Jurkat, Clone E6-1 (cell line): ENCODE measurements at places on chromosomes 1 and 21.

DNA sequence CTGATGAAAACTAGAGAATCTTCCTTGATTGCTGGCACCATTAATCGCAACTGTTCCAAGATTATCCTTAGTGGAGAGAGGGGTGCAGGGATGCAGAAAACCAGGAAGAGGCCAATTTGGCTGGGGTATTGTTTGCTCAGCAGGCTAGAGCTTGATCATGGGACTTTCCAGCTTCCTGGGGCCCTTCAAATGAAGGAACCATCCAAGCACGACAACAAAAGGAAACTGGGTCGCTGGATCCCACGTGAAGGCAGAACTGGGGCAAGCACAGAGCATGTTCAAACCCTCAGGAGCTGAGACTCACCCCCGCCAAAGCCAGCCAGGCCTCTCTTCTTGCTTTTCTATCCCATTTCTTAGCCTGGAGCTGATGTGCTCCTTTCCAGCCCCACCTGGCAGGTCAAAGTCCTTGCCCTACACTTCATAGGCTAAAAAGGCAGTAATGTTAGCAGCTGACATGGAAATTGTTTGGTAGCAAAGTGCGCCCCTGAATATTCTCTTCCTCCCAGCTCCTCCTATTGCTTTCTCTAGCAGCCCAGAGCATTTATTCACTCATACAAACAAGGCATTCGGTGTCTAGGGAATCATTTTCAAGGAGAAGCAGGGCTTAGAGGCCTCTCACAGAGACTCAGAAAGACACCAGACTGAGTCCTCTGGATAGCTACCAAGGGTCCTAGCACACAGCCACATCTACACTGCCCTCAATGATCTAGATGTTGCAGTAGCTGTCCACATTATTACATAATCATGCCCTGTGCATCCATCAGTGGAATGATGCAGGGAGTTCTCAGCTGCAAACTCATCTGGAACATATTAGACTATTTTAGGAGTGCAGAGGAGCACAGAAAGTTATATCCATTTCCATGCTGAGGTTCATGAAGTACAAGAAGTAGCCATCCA lies 11.5 kb downstream of the KCNA2 start:
- no peak for DNase-seq

GRCh38 chr1:50633465-50633864 lies 210.2 kb upstream of the DMRTA2 start:
- DNase-seq: no peak

DNA sequence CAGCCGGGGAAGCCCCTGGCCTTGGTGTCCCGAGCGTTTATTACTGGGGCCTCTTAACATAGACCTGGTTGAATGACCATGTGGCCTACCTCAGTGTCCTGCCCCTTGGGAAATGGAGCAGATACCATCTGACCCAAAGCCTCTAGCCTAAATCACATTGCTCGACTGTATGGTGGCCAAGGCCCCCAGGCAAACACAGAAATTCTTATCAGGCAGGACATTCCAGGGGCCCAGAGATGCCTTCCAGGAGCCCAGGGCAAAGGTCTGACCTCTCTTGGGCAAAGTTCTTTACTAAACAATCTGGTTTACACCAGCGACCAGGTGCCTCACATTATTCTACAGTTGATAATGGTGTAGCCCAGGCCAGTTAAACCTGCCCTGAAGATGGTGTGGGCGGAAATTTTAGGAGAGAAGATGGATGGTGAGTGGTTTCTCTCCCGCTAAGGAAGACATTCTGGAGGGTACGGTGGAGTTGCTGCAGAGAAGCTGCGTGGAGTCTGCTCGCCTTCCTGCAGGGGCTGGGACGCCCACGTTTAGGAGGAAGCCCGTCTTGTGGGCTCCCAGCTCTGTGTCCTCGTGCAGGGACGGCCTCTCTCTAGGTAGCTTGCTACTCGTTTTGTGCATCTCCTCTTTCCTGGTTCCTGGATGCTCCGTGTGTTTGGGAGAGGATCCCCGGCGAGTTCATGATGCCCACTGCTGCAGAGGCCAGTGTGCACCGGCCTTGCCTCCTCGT lies 21.2 kb downstream of the AJAP1 start:
- no peak for DNase-seq

DNA sequence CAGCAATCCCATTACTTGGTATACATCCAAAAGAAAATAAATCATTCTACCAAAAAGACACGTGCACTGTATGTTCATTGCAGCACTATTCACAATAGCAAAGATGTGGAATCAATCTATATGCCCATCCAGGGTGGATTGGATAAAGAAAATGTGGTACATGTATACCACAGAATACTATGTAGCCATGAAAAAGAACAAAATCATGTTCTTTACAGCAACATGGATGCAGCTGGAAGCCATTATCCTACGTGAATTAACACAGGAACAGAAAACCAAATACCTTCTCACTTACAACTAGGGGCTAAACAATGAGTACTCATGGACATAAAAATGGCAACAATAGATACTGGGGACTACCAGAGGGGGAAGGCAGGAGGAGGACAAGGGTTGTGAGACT lies 147.3 kb downstream of the TIAM1 start:
- no peak for DNase-seq

GRCh38 chr1:241560146-241560848 lies 28.1 kb downstream of the KMO start:
- DNase-seq: no peak

DNA sequence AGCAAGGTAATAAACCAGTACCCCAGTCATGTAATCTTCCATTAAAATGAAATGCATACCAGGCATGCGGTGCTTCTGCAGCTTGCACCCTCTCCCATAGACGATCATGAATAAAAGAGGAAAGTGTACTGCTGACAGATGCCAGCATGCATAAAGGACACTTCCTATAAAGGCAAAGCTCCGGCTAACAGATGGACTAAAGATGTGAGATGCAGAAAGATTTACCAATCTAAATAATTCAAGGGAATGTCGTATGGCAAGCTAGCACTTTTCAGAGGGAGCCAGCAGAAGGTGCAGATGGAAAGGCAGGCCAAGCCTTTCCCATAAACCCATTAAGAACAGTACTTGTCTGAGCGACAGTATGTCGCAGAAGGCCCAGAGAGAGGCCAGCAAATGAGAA lies 542.0 kb downstream of the NUF2 start:
- DNase-seq: no peak

GRCh38 chr1:91345395-91346005 lies 59.1 kb downstream of the HFM1 start:
- DNase-seq: no peak

GRCh38 chr1:117147341-117147831 lies 25.8 kb upstream of the TRIM45 start:
- no peak for DNase-seq

DNA sequence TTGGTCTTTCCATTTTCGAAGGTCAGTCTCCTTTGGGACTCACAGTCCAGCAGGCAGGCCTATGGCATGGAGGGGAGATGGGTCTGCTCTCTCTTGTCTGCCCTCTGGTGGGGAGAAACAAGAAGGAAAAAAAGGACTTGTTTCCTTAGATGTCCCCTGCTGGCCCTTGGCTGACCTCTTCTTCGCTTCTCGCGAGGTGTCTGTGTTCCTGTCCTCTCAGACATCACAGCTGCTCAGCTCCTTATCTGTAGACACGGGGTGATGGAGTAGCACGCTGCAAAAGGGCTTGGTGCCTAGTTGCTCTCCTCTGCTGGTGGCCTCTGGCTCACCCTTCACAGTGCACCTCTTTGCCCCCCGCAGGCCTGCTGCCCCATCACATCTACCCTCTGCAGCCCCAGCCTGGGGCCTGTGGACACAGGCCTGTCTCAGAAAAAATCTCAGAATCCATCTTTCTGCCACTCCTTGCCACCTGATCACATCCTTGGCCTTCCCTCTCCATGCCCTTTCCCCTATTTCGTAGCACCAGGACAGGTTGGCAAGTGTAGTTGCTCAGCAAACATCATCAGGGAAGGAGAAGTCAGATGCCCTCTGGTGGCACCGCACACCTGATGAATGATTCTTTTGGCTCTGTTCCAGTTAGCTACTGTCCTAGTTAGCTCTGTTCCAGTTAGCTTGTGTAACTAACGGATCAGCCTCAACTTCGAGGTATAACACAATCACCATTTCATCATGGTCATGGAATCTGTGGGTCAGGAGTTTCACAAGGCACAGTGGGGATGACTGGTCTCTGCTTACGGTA lies 18.7 kb upstream of the AK2 start:
- DNase-seq: peak; percentile 35

- DNase-seq: no peak
Observed at GRCh38 chr1:65425006-65425405, 4.5 kb downstream of the LEPR start.

DNA sequence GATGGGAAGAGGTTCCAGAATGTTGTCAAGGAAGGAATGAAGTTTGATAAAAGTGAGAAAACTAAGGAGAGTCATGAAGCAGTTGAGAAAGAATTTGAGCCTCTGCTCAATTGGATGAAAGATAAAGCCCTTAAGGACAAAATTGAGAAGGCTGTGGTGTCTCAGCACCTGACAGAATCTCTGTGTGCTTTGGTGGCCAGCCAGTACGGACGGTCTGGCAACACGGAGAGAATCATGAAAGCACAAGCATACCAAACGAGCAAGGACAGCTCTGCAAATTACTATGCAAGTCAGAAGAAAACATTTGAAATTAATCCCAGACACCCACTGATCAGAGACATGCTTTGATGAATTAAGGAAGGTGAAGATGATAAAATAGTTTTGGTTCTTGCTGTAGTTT lies 142.8 kb downstream of the CDC7 start:
- DNase-seq: no peak

GRCh38 chr21:45623436-45623835 lies 20.1 kb upstream of the PCBP3 start:
- no peak for DNase-seq

- no peak for DNase-seq
Observed at GRCh38 chr1:32204943-32205361, 519 bp upstream of the IQCC start.

DNA sequence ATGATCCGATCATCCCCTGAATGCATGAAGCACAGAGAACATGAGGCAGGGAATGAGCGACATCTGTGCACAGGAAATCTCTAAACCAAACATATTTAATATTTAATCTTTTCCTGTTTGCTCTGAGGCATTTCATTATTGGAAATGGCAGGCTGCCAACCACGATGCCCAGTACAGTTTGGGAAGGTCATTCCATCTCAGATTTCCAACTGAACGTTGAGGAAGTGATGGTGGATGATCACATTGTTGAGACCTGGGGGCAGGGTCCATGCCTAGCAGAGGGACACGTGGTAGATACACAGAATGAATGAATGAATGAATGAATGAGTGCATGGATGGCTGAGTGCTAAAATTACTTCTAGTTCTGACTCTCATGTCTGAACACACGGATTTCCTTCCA lies 15.9 kb upstream of the FASLG start:
- no peak for DNase-seq

GRCh38 chr1:32372149-32372756 lies 9.9 kb downstream of the TSSK3 start:
- peak; percentile 94 for DNase-seq

- no peak for DNase-seq
Observed at GRCh38 chr1:218284377-218284916, 646 bp upstream of the RRP15 start.

GRCh38 chr1:85801520-85801919 lies 93.3 kb upstream of the ZNHIT6 start:
- DNase-seq: no peak

GRCh38 chr1:160018900-160019299 lies 12.9 kb downstream of the PIGM start:
- no peak for DNase-seq

- peak; percentile 50 for DNase-seq
Observed at GRCh38 chr1:158354255-158354654, 561 bp downstream of the CD1E start.

DNA sequence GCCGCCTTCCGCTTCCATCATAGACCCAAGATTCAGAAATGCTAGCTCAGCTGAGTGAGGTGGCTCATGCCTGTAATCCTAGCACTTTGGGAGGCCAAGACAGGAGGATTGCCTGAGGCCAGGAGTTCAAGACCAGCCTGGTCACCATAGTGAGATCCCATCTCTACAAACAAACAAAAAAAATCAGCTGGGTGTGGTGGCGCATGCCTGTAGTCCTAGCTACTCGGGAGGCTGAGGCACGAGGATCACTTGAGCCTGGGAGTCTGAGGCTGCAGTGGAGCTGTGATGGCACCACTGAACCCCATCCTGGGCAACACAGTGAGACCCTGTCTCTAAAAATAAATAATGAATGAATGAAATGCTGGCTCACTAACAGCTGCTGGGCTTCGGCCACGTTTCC lies 39.7 kb downstream of the TOMM20 start:
- no peak for DNase-seq
